Dermis lymphatic vessel endothelial cell (primary cell): ENCODE measurements at places on chromosomes 4 and X. TPM values are rescaled to one million over a fixed set of nuclear protein-coding genes. Genes with fewer than 3 reads are reported as not detected.

The GRIA3 gene
- not detected in 2 replicates for total RNA-seq

The ALG13 gene
- 49.0 and 61.1 TPM in 2 replicates for total RNA-seq

The CSN1S1 gene
- total RNA-seq = not detected in 2 replicates

The HTR2C gene
- total RNA-seq = not detected in 2 replicates

The C4orf51 gene
- total RNA-seq = not detected in 2 replicates

The ERCC6L gene
- 0.87 and 0.95 TPM in 2 replicates for total RNA-seq

The MAGEC2 gene
- total RNA-seq = not detected in 2 replicates

The SYTL5 gene
- under 0.01 TPM in 1 of 2 replicates, not detected in the other for total RNA-seq

The SMAD1 gene
- 53.0 and 63.7 TPM in 2 replicates for total RNA-seq

The PITX2 gene
- total RNA-seq = 0.09 and 0.11 TPM in 2 replicates

The TLR10 gene
- total RNA-seq = not detected in 2 replicates

The PASD1 gene
- not detected in 2 replicates for total RNA-seq
